ENCODE measurements at places on chromosomes 11 and 22.
A peak's percentile ranks its signal among the peaks of the same experiment; 100 is the strongest.

DNA sequence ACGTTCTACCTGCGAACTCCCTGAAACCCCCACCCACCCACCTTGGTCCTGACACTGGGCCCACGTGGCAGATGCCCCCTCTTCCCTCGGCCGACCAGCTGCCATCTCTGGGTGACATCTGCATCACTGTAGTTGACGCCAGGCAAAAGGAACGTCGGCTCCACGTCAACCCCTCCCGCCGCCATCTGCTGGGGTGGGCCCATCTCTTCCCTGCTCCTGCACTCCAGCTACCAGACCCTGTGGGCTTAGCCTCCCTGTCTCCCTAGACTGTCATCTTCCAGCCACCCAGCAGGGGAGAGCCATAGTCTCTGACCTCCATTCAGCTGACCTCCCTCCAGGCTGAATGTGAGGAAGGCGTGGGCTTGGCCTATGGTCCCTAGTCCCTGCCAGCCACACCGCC, 21.4 kb downstream of the CHID1 start:
- DNase-seq = peak; percentile 92

DNA sequence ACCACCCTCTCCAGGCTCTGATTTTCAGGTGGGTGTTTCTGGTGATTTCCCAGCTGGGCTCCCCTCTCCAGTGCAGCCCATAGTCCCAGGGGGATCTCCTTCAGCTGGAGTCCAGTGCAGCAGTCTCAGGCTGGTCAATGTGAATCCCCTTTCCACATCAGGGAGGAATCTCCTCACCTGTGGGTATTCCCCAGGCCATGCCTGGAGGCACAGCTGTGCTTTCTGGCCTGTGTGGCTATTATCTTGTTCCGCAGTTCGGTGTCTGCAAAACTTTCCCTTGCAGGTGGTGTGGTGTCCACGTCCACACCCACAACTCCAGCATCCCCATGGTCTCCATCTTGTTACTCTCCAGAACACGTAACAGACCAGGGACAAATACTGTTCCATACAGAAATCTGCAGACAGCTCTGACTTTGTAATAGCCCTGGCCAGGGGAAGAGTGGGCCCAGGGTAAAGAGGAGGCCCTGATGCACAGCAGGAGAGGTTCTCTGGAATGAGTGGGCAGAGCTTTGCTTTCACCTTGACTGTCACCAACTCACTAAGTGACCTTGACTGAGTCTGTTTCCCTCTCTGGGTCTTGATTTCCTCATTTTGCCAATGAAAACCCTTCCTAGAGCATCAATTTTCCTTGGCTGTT, 183.2 kb downstream of the CSNK2A3 start:
- DNase-seq = no peak

DNA sequence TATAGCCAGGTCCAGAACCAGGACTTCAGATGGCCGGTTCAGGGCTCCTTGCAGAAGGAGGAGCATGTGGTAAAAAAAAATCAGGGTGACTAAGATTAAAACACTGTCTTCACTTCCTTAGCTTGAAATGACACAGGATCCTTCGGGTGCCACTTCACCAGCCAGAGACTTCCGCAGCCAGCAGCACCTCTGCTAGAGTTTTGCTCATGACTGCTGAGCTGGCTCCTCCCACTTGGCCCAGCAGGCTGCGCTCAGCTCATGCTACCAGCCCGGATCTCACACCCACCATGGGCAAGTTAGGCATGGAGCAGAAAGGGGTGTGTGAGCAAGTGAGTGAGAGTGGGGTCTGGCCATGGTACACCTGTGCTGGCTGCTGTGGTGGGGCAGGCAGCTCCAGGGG, 6.6 kb upstream of the MS4A18 start:
- no peak for DNase-seq

DNA sequence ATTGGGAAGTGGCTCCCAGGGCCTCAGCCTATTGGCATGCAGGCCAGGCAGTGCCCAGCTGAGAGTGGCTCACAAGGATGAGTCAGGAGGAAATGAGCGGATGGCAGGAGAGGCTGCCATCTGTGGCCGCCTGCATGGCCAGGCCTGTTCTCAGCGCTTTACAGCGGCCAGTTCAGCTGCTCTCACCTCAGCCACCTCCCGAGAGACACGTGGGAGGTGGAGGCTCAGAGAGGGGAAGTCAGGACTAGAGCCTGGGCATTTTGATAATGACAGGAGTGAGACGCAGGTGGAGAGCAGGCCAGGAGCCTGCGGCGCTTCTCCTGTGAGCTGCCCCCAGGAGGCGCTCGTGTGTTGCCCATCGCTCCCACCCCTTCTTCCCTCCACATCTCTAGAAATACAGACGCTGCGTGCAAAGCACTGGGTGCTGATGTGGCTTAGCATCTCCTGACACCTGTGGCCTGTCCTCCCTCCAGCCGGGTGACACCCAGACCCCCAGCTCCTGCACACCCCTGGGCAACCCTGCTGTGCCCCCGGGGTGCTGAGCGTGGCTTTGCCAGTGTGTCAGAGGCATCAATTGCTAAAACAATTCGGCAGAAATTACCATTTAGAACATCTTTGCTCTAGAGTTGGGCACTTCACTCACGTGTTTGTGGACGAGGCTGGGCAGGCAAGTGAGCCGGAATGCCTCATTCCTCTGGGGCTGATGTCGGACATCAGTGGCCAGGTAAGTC, 21.4 kb upstream of the PANX2 start:
- DNase-seq = peak; percentile 69

DNA sequence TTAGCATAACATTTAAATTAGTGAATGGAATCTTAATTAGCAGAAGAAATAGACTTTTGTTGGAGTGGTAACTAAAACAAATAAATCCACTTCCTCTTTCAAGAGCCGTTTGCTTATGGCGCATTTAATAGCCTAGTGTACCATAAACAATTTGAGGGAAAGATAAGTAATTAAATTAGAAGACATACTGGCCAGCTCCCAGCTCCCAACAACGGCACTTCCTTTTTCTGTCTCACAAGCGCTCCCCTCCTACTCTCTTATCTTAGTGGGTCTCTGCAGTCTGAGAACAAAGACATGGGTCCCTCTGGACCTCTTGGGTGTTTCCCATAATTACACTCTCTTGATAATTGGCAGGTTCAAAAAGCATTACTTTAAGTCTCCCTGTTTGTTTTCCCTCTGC, 146.0 kb downstream of the OPCML start:
- no peak for DNase-seq

- no peak for DNase-seq
Measured at GRCh38 chr11:61041755-61042518, 60.4 kb upstream of the CD5 start.

DNA sequence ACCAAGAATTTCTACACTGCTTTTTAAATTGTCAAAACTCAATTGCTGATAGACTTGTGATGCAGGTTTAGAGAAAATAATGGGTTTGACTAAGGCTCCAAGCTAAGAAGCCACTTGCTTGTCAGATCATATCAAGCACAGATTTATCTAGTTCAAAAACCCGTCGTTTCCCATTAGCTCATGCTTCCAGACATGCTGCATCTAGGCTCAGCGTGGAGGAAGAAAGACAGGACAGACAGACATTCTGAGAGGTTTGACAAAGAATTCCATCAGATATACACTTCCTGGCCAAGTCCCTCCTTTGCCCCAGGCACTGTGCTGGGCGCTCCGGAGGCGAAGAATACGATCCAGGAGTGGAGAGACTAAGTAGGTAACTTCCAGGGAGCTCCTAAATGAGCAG, 76.8 kb downstream of the KCNC1 start:
- no peak for DNase-seq

DNA sequence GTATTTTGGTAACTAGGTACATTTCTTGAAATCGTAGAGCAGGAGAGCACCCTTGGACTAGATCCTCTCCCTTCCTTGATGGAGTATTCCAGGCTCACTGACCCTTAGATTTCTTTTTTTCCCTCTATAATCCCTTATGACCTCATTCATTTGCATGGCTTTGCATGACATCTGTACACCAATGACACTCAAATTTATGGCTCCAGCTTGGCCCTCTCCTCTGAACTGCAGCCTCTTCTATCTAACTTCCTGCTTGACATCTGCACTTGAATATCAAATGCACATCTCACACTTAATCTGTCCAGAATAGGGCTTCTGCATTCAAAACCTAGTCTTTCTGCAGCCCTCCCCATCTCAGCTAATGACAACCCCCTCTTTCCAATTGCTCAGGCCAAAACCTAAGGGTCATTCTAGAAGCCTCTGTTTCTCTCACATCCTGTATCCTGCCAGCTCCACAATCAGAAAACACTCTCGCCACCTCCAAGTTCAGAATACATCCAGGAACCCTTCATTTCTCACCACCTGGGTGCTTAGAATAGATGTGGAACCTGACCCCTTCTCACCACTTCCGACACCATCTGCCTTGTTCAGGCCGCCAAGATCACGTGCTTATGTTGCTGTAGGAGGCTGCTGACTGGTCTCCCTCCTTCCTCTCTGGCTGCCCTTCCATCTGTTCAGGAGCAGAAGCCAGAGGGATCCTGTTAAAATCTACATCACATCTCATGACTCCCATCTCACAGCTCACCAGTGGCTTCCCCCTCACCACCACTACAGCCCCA, 138.9 kb upstream of the MTNR1B start:
- peak; percentile 76 for DNase-seq

DNA sequence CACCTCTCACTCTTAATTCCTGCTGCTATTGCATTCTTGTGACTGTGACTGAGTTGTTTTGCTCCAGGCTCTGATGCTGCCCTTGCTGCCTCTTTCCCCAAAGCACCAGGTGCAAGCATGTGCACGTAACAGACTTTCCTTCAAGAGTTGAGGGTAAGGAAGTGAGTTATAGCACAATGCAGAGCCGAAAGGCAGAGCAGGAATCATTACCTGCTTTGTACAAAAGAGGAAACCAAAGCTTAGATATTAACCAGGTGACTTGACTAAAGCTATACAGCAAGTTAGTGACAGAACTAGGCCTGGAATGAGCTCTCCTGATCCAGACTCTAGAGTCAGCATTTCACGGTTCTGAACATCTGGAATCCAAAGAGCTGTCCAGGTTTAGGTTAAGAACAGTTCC, 33.6 kb downstream of the NEU3 start:
- no peak for DNase-seq

- DNase-seq = no peak
Measured at GRCh38 chr11:73047773-73048371, 94.2 kb downstream of the FCHSD2 start.

- DNase-seq = no peak
Measured at GRCh38 chr11:67344264-67344663, 9.1 kb downstream of the POLD4 start.

DNA sequence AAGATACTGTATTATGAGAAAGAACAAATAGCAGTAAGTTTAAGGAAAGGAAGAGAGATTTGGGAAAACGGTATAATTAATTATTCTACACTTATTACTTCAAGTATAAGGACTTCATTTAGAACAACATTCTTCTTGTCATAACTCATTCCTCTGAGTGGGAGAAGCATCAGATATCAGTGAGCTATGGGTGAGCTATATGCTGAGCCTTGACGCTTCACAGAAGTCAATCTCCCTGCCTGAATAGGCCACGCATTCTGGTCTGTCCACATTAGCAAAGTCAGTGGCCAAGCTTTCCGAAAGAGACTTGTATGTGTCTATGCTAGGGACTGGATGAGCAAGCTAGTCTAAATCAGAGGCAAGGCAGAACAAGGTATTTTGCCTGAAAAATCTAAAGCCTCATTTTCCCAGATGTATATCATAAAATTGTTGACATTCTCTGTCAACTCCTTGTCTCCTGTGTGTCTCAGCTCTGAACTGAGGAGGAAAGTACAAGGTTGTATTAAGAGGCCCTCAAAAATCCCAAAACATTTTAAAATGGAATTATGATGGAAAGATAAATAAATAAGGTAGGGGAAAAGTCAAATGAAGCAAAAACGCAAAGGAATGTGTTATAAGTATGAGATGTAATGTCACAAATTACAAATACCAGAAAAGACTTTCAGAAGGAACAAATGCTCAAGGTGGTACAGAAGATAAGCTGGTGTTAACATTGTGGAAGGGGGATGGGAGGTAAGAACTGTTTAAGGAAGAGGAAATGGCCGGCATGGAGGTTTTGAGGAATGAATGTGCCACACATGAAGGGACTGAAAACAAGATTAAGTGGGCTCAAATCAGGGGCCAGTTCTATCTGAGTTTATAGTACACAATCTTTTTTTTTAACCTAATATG, 1.4 kb downstream of the OR52N2 start:
- DNase-seq = no peak

All from WERI-Rb-1 (cell line).